Caki2 (cell line): ENCODE measurements at places on chromosomes 2 and 18.

GRCh38 chr2:143690235-143690634, 561.0 kb downstream of the ARHGAP15 start:
- no peak for DNase-seq

DNA sequence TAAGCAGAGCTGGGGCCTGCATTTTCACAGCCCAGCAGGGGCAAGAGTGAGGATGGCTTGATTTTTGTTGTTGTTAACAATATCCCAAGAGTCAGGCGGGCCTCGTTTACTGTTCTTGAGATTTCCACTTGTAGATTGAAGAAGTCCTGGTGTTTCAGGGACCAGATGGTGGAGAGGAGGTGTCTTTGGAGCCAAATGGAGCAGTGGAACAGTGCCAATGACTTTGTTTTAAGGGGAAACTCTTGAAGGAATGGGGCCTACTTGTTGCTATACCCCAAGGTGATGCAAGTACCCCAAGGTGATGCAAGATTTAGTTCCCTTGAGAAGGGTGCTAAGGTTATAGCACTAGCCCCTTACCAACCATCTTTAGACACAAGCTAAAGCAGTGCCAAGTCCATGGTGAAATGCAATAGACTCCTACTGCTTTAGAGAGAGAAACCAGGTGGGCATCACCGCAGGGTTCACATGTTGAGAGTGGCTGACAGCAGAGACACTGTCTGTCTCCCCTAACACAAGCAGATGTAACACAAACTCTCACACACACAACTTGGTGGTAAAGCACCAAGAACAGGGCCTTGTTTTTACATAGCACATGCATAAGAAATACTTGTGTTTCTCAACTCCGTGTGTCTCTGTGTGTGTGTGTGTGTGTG, 44.0 kb downstream of the HK2 start:
- DNase-seq: no peak

DNA sequence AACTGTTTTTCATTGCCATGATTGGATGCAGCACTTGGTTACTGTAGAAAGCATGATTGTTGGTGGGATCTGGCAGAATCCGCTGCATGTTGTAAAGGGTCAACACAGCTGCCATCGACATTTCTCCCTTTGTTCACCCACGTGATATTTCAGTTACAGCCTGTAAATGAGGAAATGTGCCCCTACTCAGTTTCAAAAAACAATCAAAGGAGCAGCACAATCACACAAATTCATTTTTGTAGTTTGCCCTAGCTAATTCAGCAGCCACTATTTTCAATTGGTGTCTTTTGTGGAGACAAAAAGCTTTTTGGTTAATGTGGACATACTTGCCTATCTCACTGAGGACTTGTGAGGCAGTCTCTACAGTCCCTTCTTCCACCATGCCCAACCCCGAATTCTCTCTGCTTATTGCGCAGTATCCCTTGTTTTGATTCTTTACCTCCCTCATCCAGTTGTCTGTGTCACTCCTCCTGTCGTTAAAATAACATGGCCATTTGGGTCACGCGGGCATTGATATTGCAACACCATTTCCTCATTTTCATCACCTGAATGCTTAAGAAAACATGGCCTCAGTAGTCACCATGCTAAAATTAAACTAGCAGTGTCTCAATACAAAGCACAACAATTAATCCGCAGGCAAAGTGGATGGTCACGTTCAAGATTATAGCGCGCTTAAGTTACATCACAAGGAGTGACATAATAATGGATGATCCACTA, 6.4 kb upstream of the PROC start:
- peak; percentile 91 for DNase-seq

DNA sequence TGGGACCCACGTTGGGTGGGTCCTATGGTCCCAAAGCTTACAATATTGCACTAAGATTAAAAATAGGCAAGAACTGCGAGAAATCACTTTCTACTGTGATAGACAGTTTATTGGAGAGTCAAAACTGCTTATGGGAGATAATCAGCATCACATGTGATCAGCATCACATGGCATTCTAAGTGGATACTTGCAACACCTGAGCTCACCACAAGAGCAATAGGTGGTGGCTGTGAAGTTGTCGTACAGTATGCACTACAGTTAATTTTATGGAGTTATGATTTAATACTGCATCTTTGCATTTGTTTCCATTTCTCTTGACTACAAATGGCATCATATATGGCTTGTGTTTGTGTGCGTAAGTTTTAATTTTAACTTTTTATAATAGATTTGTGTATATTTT, 11.6 kb downstream of the PNO1 start:
- DNase-seq: no peak
